ENCODE measurements at places on chromosomes 1 and 21.

- H3K36me3 ChIP-seq: peaks cover 4% of the 10 kb centered on the region
- DNase-seq: no peak
- H3K27ac ChIP-seq: peak overlapping the region; percentile 85
- no peaks in the 10 kb centered on the region for H3K27me3 ChIP-seq
Measured at GRCh38 chr1:19442154-19443096, 42.9 kb downstream of the CAPZB start.

DNA sequence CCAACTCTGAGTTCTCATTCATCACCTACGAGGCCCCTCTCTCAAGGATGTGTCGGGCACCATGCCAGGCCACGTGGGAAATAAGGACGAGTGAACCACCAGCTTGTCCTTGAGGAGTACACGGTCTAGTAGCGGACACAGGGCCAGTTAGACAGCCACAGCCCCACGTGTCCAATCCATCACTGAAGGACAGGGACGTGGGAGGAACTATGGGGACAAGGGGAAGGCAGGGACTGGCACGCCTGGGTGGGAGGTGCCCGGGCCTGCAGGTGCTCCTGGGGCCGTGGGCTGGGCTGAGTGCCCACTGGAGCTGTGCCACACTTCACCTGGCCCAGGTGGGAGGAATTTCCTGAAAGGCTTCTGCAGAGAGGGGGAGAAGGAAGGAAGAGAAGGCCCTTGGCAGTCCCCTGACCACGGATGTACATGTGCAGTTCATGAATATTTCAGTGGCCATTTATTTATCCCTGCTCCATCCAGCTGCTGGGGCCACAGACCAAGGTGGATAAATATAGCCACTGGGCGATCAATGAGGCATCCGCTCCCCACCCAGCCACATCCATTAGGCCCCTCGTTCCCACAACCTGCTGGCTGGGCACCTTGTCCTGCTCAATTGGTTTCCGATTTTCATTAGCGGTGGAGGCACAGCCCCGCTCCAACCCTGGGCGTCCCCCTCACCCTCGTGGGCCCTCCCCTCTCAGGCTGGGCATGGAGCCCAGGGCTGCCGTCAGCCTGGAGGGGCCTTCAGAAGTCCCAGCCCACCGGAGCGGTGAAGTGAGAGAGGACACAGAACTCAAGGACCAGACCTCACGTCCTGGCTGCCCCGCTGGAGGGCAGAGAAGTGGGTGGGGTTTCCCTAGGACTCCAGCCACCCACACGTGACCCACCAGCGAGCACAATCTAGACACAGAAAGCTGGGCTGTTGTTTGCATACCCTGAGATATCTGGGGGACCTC, 59.5 kb downstream of the CASZ1 start:
- DNase-seq: no peak
- H3K27me3 ChIP-seq: peaks cover 51% of the 10 kb centered on the region
- H3K4me3 ChIP-seq: no peak overlapping the region
- no peaks in the 10 kb centered on the region for H3K36me3 ChIP-seq
- no peak overlapping the region for H3K27ac ChIP-seq
- H3K4me1 ChIP-seq: peaks cover 61% of the 10 kb centered on the region

GRCh38 chr1:33140153-33141149, 41.4 kb downstream of the TRIM62 start:
- peaks cover 23% of the 10 kb centered on the region for H3K4me1 ChIP-seq
- no peak overlapping the region for H3K4me3 ChIP-seq
- H3K36me3 ChIP-seq: peaks cover 15% of the 10 kb centered on the region
- H3K27me3 ChIP-seq: no peaks in the 10 kb centered on the region

- peaks cover 16% of the 10 kb centered on the region for H3K36me3 ChIP-seq
- DNase-seq: no peak
- no peak overlapping the region for H3K4me3 ChIP-seq
- no peak overlapping the region for H3K27ac ChIP-seq
- peaks cover 74% of the 10 kb centered on the region for H3K4me1 ChIP-seq
- no peaks in the 10 kb centered on the region for H3K27me3 ChIP-seq
Measured at GRCh38 chr1:7628273-7628672, 142.8 kb upstream of the VAMP3 start.

DNA sequence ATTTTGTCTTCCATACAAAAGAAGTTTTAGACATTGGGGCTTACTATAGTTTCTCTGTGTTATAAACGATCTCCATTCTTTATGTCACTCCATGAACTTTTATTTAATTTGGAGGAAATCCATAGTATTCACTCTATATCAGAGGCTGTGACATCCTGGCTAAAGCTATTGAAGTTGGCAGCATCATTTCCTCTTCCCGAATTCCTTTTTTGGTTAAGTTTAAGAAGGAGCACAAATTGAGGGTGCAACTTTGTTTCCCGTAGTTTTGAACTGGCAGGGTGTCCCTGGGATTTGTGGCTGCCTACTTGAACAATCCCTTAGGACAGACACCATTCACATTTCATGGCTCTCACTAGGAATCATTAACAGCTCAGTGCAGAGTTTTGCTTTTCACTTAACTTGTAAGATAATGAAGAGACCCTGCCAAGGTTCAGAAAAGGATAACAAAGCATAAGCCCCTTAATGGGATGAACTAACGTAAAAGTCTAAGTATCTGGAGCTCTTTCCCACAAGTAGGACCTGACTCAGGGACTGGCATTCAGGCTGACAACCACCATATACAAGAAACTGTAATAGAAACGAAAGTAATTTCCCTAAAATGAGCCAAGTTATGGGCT, 13.9 kb downstream of the S1PR1 start:
- peak overlapping the region; percentile 22 for H3K27ac ChIP-seq
- H3K27me3 ChIP-seq: no peaks in the 10 kb centered on the region
- no peak for DNase-seq
- no peaks in the 10 kb centered on the region for H3K4me1 ChIP-seq
- no peaks in the 10 kb centered on the region for H3K36me3 ChIP-seq
